ENCODE measurements at places on chromosomes 7 and 10.

GRCh38 chr10:7350541-7351195 is 60.2 kb downstream of the SFMBT2 start:
- DNase-seq, result no peak

DNA sequence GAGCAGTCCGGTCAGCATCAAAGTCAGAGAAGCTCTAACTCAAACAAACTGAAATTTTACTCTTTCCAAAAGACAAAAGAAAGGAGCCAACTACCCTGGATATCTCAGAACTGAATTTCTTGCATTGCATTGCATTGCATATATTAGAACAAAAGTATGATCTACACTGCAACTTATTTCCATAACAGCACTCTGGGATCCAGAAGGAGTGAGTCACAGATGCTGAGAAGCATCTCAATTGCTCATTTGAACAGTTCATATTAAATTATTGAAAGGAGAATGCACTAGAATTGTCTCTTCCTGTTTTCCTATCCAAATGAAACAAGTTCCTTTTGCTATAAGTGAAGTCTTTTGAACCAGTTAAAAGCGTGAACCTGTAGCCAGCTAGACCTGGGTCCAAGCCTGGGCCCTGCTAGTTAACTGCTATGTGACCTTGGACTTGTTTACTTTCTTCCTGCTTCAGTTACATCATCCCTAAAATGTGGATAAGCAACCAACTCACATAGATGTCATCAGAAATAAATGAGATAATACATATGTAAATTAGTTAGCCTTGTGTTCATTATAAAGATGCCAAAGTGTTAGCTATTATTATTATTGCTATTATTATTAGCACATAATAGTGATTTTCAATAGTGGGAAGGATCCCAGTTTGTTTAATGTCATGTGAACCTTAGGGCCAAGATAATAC is 184.1 kb downstream of the CREB5 start:
- no peak for DNase-seq

DNA sequence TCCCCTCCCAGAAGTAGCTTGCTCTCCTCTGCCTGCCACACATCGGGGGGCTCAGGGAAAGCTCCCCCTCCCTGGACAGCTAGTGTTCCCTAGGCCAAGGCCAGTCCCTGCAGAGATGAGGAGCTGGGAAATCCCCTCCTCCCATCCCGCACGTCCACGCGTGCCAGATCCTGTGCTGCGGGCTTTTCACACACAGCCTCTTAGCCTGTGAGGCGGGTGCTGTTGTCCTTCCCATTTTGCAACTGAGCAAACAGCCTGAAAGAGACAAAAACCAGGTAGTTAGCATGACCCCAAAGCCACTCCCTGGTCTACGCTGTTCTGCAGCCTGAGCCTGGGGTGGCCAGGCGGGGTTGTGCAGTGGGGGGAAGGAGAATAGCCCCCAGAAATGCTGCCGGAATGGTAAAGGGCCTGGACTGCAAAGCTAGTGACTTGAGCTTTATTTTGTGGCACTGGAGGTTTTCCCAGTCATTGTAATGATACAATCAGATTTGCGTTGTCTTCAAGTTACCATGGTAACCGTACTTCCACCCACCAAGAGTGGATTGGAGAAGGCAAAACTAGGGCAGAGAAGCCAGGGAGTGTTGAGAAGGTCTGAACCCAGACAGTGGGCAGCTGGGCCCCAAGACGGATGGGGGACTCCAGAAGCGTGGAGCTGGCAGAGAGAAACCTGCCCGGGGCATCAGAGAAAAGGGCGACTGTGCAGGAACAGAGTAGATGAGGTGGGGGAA is 98.6 kb upstream of the KCTD7 start:
- no peak for DNase-seq

DNA sequence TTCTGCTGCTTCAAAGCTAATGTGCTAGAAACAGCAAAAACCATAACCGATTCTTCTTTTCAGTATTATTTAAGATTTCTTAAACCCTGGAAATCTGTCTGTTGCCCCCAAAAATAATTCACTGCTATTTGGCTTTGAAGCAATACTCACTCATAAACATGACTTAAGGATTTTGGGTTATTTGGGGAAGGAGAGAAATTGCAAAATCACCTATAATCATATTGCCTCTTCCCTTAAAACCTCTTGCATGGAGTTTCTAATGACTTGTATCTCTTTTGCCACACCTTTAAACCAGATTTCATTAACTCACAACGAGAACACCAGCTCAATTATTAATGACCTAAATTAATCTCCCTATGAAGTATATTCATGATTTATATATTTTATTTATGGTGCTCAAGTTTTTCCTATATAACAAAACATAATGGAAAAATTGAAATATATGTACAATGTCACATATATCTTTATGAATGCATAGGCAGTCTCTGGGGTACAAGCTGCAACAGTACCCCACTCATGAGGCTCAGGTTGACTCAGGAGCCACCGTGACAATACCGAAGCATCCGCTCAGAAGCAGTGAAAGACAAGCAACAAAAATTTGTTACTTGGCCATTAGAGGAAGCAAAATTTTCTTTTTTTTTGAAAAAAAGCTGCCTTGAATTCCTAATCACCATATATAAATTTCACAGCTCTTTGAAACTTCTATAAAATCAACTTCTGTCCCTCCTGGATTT is 3.0 kb downstream of the NAMPT start:
- DNase-seq, result no peak

DNA sequence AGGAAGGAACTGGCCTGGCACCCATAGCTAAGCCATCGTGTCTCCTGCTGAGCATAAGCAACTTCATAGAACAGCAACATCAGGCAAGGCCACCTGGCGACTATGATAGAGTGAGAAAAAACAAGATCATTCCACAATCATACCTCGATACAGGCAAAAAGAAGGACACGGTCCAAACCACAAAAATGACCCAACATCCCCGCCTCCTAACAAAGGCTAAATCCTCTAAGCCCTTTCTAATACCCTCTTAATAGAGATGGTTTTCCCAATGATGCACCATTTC is 40.2 kb upstream of the SVOPL start:
- DNase-seq, result no peak

- peak; percentile 81 for DNase-seq
Observed at GRCh38 chr7:43647673-43648472, 65.0 kb downstream of the STK17A start.

DNA sequence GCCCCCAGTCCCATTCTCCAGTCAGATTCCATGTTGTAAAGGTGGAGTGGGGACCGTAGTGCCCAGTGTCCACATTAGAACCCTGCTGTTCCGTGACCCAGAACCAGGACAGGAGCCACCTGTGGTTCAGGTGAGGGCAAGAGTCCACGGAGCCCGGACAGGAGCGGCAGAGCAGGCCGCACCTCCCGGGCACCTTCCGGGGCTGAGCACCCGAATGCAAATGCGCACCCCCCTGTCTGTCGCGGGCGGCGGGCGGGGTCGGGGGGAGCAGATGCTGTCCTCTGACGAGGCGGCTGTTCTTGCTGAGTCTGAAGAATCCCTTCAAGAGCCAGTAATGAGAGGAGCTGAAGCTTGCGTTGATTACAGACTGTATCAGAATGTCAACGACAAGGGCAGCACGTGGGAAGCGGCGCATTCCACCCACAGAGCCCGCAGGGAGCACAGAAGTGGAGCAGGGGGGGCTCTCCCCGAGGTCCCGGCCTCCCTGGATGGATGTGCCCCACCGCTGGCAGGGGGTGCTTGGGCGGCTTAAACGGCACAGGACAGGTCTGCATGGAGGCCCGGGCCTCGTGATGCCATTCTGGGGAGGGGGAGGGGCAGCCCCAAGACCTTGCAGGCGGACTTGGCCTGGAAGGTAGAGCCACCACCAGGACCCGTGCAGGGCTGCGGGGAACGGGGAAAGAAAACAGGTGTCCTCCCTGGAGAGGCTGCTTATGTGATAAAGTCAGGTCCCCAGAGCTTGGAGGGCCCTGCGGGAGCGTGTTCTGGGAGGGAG is 407.5 kb upstream of the RNF32 start:
- DNase-seq, result no peak

All from NCI-H1436 treated with DMSO at 0.1 percent for 48 hours (cell line).